HT-29 (cell line): ENCODE measurements at places on chromosomes 5 and 9. TPM values are rescaled to one million over a fixed set of nuclear protein-coding genes. Genes with fewer than 3 reads are reported as not detected.

Gene THBS4
- total RNA-seq: 0.18 TPM in 1 of 2 replicates, not detected in the other

GRCh38 chr5:1138445-1139245, 26.8 kb upstream of the SLC12A7 start:
- no peak for DNase-seq

DNA sequence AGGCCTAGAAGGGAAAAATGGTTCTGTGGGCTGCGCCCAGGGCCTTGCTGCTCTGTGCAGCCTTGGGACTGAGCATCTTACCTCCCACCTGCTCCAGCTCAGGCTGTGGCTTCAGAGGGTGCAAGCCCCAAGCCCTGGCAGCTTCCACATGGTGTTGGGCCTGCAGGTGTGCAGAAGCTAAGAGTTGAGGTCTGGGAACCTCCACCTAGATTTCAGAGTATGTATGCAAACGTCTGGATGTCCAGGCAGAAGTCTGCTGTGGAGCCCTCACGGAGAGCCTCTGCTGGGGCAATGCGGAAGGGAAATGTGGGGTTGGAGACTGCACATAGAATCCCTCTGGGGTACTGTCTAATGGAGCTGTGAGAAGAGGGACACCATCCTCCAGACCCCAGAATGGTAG, 36.0 kb downstream of the FBXL7 start:
- no peak for DNase-seq

DNA sequence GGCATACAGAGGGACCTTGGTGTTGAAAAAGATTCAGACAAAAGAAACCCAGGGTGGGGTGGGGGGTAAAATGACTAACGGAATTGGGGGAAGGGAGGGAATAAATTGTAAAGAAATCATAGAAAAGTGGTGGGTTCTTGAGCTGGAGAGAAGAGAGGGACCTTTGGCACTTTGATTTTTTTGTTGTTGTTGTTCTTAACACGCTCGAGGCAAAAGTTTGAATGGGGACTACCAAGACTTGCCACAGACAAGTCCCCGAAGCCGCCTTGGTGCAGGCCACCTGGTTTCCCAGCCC, 616 bp downstream of the VCAN start:
- no peak for DNase-seq

- no peak for DNase-seq
These were observed 79.3 kb upstream of the TBC1D2 start for GRCh38 chr9:98334796-98335195.

Gene ARAP3
- 0.21 and 0.38 TPM in 2 replicates for total RNA-seq

DNA sequence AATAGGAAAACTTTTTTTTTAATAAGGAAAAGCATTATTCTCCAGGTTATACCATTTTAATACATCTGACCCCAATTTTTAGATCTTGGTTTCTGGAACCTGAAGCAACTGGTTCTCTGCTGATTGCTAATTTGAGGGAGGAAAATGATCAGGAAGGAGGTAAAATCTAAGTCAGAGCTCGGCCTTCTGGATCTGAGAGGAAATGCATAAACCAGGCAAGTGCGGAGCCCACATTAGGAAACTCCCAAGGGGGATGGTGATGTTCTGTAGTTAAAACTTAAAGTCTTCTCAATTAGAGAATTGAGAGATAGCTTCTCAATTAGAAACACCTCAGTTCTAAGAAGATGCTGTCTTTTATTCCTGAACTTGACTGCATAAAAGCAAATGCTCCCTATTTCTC, 113.5 kb downstream of the TSSK1B start:
- no peak for DNase-seq

DNA sequence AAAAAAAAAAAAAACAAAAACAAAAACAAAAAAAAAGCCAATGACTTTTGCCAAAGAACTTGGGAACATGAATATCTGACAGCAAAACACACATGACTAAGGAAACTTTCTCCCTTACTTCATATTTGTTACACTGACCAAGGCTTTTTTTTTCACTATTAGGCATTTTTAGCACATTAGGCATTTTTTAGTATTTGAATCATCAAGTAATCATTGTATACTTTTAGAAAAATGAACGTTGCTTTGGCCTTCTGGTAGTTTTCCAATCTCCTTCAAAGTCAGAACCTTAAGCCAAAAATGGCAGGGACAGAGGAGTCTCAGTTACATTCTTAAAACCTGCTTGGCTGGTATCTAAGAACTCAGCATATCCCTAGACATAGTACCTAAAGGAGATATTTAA, 19.3 kb downstream of the NREP start:
- no peak for DNase-seq

DNA sequence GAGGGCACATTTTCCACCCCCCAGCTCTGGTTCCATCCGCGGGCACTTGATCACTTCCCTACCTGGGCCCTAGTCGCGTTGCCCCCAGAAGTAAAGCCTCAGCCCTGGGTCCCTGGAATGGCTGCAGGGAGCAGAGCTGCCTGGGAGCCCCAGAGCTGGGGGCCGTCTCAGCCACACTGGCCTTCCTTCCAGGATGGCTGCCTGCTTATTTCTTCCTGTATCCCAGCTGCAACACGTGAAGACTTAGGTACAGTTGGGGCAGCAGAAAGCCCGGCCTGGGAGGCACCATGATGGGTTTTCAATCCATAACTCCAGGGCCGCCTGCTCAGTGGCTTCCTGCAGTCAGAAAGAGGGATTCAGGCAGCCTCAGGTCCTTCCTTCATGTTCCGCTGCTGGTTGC, 232.3 kb downstream of the IRX2 start:
- DNase-seq: no peak

GRCh38 chr9:69076550-69076949, 41.0 kb downstream of the FXN start:
- no peak for DNase-seq

- DNase-seq: no peak
These were observed 17.3 kb downstream of the RECK start for GRCh38 chr9:36053971-36054370.

- DNase-seq: peak; percentile 97
These were observed at the start of the genes C9orf78 and USP20 for GRCh38 chr9:129835128-129835859. C9orf78 (minus strand) TSS chr9:129835275; CDS start chr9:129835221, 54 bp downstream. USP20 (plus strand) TSS chr9:129835458; CDS start chr9:129852556, 17,098 bp downstream.

Gene NEURL1B
- 0.26 and 0.79 TPM in 2 replicates for total RNA-seq

- no peak for DNase-seq
These were observed 87.6 kb downstream of the MAP1B start for GRCh38 chr5:72194846-72195245.

GRCh38 chr5:128870373-128870772, 94.9 kb upstream of the SLC27A6 start:
- no peak for DNase-seq

DNA sequence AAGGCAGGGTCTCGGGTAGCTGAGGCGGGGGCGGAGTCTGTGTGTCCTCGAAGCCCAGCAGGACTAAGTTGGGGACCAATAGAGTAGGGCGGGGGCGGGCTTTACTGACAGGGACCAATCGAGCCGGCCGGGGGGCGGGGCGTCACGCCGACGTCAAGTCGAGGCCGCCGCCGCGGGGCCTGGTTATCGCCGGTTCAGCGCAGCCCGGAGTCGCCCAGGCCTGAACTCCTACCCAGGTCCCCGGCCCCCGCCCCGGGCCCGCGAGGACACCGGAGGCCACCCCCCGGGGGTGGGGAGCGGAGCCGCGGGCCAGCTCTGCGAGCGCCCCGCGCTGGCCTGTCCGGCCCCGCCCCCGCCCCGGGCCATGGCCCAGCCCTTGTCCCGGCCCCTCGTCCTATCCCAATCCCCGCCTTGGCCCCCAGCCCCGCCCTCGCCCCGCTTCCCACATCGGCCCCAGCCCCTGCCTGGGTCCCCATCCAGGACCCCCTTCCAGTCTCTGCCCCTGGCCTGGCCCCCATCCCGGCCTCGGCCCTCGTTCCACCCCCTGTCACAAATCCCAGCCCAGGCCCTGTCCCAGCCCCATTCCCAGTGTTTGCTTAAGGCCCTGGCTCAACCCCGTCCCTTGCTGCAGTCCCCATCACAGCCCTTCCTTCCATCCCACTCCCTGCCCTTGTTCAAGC, at the start of gene TMEM8B:
Gene TMEM8B, plus strand, starts transcription at position 145 of the 680 bp plus-strand sequence. Its CDS starts 220 bp downstream, at position 365.
- DNase-seq: peak; percentile 90

DNA sequence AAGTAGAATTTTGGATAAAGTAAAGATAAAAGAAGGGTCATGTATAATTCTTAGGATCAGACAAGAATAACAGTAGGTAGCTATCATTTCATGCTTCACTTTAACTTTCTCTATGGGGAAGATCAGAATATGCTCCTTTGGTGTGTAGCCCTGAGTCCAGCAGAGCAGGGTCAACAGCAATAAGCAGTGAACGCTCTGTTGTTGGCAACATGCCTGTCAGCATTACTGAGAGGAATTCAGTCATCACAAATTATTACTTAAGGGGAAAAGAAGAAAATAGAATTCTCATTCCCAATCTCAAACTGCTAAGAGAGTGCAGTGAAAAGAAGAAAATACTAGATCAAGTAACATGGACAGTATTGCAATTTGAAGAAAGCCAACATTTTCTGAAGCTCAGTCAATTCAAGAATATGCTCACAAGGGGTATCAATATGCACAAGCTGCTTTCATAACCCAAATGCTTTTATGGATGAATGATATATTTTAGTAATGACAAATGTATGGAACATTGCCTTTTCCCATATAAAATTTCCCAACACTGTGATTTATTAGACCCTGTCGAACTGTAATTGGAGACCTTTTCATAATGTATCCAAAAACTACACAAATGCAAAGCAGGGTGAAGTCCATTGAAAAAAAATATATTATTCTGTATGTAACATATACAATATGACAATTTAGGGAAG, 1359.4 kb downstream of the EFNA5 start:
- DNase-seq: no peak

DNA sequence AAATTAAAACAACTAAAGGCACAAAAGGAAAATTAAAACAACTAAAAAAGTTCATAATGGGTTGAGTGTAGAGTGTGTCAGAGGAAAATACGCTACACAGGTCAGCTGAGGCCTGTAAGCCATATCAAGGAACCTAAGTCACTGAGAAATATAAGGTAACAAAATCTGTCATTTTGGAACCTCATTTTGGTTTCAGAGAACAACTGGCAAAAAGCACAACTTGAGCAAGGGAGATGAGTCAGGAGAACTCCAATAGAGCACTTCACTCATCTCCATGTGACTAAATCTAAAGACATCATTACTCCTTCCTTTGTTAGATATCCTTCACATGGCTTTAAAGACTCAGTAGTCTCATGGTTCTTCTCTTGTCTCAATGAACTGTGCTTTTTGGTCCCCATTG, 269.4 kb upstream of the POU5F2 start:
- DNase-seq: no peak

DNA sequence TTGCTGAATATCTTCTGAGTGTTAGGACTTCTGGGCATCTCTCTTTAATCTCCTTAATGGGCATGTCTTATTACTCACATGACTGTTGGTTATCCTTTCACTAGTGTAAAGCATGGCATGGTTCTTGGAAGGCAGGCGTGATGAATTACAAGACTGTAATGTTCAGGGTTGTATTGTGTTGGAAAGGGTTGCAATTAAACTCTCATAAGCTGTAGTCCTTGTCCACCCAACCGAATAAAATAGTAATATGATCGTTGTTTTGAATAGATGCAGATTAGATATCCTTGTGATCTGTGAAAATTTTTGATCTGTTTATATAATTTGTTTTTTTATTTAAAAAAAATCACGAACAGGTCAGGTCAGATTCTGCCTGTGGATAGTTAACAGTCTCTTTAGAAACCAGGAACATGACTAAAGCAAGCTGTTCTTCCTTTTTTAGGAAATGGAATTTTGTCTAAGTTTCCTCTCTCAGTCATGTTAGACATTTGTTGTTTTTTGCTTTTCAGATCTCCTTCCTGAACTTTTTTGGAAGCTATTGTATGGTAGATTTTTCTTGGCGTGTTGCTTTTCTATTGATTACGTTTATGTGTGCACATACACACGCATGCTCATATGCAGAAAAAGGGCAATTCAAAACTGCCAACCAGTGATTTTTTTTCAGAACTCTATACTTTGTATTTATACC, 121.8 kb downstream of the ARHGEF28 start:
- DNase-seq: no peak

- no peak for DNase-seq
These were observed 50.4 kb downstream of the STARD4 start for GRCh38 chr5:111461934-111462333.

GRCh38 chr5:120083851-120084542, 380.1 kb upstream of the PRR16 start:
- DNase-seq: no peak

GRCh38 chr9:107112707-107113243, 170.3 kb upstream of the RAD23B start:
- no peak for DNase-seq

- peak; percentile 84 for DNase-seq
These were observed 97.0 kb downstream of the MEF2C start for GRCh38 chr5:88785746-88786565.

Gene BHMT2
- total RNA-seq: not detected in 2 replicates

GRCh38 chr5:68350176-68350575, 134.6 kb downstream of the PIK3R1 start:
- no peak for DNase-seq

DNA sequence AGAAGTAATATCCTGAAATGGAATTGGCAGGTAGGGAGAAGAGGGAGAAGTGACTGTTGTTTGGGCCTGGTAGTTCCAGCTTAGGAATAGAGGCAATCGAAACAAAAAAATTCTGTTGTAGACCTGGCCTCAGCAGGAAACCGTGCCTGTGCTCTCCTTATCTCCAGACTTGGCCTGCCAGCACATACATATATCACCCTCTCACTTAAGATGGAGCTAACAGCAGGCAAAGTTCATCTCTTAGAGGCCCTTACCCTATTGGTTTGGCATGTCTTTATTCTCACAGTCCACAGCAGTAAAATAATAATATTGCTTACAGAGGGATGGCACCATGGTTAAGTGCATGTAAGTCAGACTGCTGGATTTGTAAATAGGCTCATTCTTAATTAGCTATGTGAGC, 19.6 kb upstream of the TNC start:
- DNase-seq: no peak

GRCh38 chr9:111298111-111298510, 31.9 kb downstream of the OR2K2 start:
- DNase-seq: no peak

Gene PAIP2
- 28.5 and 29.4 TPM in 2 replicates for total RNA-seq

Gene FEM1C
- 6.7 and 7.3 TPM in 2 replicates for total RNA-seq

- DNase-seq: no peak
These were observed 1.7 kb upstream of the TMEM267 start for GRCh38 chr5:43485406-43485805.
